ENCODE measurements at places on chromosomes 13 and 19.

GRCh38 chr19:19107654-19108053, 30.6 kb downstream of the TMEM161A start:
- no peak for DNase-seq

DNA sequence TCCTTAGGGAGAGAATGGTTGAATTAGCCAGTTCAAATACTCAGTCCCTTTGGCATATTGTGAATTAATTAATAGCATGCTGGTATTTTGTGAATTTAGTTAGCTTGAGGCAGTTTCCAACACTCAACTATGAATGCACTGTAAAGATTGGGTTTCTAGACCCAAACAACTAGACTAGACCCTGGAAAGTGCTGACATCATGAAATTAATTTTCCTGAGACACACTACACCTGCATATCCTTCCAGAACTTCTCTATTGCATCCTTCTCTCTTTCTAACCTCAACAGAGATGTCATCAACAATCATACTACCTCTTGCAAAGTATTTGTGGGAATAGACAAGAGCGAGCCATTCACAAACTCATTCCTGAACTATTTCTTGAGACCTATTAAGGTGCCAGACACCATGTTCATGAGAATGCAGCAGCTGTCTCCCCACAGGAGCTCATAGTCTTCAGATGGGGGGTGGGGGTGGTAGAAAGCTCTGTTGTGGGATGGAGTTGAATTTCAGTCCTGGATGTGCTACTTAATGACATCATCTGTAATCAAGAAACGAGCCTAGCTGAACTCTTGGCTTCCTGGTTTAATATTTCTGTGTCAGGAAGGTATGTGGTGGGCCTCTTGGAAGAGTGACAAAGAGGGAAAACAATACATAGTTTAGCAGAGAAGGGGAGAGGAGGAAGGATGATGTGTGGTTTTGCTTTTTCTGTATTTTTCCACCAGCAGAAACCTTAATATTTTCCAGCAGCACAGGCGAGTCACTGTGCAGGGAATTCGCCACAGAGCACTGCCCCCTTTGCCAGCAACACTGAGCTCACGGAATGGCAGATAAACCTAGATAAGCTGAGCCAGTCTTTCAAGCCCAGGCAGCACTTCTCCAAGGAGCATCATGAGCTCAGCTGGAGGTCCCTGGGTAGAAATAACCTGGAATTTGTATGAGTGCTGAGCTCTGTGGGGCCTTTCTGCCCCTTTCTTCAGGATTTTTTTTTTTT, 53.1 kb upstream of the CYSLTR2 start:
- no peak for DNase-seq

GRCh38 chr19:3585301-3586126, at the start of gene GIPC3:
TSS of gene GIPC3 (plus strand) at chr19:3585478. CDS start at chr19:3585598, 120 bp downstream.
- DNase-seq = no peak

DNA sequence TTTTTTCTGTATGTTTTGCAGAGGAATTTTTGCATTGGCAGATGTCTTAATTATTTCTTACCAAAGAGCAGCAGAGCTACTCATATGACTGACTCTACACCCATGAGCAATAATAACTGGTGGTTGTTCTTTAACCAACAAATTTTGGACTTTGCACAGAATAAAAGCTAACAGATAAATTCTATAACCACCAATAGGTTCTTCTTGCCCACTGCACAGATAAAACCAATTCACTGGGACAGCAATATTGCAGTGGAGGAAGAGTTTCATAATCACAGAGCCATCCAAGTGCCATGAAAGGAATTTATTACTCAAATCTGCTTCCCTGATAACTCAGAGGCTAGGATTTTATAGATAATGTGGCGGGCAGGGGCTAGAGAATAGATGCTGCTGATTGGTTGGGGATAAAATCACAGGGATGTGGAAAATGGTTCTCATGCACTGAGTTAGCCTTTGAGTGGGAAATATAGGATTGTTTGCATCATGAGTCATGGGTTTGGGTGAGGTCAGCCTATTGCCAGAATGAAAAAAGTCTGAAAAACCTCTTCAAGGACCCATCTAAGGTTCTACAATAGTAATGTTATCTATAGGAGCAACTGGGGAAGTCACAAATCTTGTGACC, 104.3 kb upstream of the PCDH17 start:
- DNase-seq = no peak

Measured in esophagus squamous epithelium (tissue), 5 donors.